ENCODE measurements at places on chromosomes 4 and X.

DNA sequence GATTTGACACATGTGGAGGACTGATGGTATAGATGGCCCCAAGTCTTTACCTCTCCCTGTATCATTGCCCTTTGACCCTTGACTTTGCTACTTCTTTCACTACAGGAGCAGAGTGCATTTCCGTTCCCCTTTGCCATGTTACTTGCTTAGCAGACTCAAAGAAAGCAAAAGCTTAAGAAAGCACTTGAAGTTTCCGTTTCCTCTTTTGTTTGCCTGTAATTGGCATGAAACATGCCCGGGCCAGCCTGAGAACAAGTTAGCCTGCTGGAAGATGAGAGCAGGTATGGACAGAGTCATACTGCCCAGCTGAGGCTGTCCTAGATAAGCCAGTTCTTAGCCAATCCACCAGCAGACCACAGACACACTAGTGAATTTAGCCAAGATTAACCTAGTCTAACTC lies 206.0 kb downstream of the BCOR start:
- no peak for DNase-seq

DNA sequence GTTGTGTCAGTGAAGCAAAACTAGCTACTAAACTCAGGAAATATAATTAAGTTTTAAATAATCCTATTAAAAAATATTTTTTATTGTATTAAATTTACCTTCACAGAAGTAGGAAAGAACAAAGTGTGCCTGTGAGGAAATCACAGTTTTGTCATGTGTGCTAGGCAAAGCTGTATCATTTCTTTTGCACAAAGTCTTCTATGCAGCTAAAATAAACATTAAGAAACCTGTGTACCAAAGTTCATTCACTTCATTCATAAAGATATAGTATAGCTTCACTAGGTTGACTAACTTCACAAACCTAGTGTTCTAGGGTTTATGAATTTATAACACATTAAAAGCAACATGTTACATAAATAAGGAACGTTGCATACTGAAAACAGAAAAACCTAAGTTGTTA lies 131.0 kb downstream of the PDS5A start:
- no peak for DNase-seq

GRCh38 chrX:28552322-28552721 lies 34.9 kb upstream of the IL1RAPL1 start:
- DNase-seq, result no peak

- DNase-seq, result no peak
Observed at GRCh38 chr4:101328063-101328602, 19.2 kb downstream of the PPP3CA start.

GRCh38 chr4:125276811-125277210 lies 37.9 kb upstream of the FAT4 start:
- no peak for DNase-seq

- DNase-seq, result no peak
Observed at GRCh38 chr4:76504613-76505465, 69.8 kb downstream of the SHROOM3 start.
